KG1 (cell line): ENCODE measurements at places on chromosomes 13 and 19.

DNA sequence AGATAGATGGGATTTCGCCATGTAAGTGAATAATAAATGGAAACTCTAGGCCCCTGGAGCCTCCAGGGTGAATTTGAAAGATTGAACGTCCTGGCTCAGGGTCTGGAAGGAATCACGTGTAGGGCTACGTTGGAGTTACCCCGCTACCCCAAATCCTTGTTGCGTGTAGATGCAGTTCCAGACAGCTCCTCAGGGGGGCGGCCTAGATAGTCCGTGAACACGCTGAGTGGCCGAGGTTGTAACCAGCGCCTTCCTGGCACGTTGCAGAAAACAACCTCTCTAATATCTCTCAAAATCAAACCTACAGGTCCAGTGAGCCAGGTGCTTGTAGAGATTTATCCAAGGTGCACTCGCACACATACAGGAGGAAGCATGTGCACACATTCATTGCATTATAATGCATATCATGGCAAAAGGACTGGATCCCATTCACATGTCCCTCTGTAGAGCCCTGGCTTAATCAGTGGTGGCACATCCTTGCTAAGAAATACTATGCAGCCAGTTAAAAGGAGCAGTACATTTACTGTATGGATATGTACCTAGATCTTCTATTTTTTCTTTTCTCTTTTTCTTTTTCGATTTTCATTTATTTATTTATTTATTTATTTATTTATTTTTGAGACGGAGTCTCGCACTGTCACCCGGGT is 2.5 kb upstream of the KEAP1 start:
- peak; percentile 51 for DNase-seq

- no peak for DNase-seq
Measured at GRCh38 chr13:73096173-73096572, 37.4 kb downstream of the KLF5 start.

DNA sequence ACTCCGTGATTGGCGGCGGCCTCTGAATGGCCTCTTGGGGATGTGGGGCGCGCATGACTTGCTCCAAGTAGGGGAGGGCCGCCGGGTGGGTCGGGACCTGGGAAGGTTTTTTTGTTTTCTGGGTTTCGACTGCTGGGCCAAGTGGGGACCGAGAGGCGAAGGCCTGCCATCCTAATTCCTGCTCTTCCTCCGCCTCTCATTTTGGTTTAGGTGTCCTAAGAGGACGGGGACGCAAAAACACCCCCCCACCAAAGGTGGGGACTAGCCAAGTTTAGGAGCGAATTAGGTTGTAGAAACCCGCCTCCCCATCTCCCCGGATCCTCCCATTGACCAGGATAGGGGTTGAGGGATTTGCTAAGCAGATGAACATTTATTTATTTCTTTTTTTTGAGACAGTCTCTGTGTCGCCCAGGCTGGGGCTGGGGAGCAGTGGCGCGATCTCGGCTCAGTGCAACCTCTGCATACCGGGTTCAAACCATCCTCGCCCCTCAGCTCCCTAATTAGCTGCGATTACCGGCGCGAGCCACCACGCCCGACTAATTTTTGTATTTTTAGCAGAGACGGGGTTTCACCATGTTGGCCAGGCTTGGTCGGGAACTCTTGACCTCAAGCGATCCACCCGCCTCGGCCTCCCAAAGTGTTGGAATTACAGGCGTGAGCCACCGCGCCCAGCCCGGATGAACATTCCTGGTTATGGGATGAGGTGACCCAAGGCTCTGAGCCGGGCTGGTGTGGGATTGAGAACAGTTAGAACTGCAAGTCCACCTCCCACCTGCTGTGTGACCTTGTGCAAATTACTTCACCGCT is 838 bp downstream of the PPP2R1A start:
- no peak for DNase-seq

- DNase-seq: no peak
Measured at GRCh38 chr13:94128430-94128829, 351.1 kb downstream of the DCT start.

DNA sequence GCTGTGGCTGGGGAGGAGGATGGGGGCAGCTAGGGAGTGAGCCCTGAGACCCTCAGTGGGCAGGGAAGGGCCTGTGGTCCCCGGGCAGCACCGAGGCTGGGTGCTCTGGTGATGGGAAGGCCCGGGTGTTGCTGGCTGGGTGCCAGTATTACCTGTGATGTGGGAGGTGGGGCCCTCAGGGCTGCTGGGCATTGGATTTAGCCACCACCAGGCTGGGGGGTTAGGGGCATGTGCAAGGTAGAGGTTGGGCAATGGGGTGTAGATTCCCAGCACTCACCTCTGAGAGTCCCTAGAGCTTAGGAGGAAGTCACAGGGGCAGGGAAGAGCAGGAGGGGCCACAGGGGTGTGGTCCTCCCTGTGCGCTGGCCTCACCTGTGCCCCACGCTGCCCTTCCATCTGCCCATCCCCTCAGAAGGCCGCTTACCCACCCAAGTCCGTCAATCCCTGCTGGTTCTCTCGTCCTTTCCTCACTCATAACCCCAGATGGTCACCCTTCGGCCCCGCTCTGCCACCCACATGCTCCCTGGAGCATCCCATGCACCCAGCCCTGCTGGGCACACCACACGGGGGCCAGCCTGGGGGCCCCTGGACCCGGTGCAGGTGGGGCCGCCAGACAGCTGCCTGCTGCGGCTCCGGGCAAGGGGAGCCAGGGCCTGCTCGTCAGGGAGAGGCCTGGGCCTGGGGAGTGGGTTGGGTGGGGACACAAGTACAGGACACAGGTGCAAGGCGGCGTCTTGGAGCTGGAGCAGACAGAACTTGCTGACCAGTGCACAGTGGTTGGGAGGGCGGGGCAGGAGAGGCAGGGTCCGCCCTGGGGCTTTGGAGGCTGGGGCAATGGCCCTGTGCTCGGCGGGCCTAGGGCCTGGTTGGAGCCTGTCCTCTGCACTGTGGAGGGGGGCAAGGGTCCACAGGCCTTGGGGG is 12.5 kb downstream of the EPN1 start:
- no peak for DNase-seq

- DNase-seq: no peak
Measured at GRCh38 chr13:31011901-31012654, 79.6 kb downstream of the TEX26 start.

- DNase-seq: no peak
Measured at GRCh38 chr19:55494172-55494761, 6.0 kb downstream of the SSC5D start.

DNA sequence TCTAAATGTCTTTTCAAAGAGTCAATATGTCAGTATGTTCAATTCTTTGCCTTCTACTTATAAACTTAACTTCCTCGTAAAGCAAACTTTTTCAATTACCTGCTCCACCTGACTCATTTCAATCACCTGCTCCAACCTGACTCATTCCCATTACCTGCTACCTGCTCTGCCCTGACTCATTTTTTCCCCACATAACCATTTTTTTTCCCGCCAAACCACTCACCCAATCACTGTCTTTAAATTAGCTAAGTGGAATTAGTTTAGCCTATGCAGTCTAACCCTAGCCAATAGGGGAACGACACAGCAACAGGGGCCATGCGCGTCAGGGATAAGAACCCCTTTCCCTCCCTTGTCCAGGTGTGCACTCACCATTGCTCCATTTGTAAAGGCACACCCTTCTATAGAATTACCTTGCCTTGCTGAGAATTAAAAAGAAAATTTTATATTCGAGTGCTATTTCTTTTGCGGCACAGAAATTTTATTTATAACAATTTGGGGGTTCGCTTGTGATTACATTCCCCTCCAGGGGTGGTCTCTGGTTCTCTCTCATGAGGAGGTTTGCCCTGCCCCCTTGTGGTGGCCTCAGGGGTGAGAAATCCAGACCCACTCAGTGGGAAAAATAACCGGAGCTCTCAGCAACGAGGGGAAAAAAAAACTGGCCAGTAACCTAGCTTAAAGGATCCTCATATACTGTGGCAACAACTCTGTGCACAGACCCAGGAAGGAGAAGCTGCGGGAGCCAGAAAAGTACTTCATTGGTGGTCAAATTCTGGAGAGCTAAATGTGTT is 193.1 kb downstream of the ZNF486 start:
- DNase-seq: no peak

- no peak for DNase-seq
Measured at GRCh38 chr13:24868874-24869273, 104.9 kb downstream of the RNF17 start.

DNA sequence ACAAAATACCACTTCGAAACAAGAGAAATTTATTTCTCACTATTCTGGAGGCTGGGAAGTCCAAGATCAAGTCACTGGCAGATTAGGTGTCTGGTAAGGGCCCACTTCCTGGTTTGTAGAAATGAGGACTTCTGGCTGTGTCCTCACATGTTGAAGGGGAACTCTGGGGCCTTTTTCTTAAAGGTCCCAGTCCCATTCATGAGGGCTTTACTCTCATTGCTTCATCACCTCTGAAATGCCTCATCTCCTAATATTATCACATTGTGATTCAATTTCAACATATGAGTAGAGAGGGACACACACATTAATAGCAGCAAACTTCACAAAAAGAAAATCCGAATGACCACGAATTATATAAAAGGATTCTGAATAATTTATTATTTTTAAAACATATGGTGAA is 21.6 kb upstream of the SIGLEC14 start:
- DNase-seq: no peak

DNA sequence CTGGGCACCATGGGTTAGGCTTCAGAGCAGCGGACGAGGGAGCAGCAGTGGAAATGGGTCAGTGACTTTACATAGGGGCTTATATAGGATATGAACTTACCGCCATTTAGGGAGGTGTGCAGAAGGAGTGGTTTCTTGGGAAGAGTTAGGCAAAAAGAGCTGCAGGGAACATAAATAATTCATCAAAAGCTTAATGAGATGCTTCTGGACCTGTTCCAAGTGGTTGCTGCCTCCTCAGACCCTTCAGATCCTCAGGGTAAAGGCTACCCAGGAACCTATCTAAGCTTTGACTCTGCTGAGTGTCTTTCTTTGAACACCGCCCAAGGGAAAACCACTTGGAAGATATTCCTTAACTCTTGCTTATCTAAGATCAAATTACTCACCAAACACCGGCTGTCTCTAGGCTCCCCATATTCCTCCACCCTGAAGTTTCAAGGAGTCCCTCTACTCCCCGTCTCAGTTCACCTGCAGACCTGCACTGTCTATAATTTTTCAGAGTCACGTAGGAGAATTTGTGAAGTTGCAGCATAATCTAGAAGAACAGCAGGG is at the start of gene IGFL4:
IGFL4 (minus strand) TSS at position 51 of the 549 bp plus-strand sequence; CDS start at position 11, 40 bp downstream.
- no peak for DNase-seq

GRCh38 chr13:46620029-46620428 is 67.1 kb downstream of the LRCH1 start:
- DNase-seq: no peak

- DNase-seq: no peak
Measured at GRCh38 chr13:81393721-81394120, 1052.8 kb upstream of the SPRY2 start.

DNA sequence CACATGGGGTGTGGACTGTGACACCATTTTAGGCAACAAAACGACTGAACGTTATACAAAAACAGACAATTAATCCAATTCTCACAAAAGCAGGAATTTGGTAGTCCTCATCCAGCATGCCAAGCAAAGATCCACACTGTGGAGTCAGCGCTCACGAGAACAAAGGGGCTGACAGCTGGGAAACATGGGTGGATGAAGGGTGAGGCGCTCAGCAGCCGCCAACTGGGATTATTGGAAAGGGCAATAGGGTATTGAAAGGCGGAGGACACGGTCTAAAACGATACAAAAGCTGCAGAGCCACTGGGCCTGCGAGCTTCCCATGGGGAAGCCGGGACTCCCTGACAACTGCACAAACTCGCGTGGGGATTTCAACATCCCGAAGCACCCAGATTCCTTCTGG is 4.7 kb upstream of the ZNF813 start:
- DNase-seq: no peak

GRCh38 chr13:22161871-22162270 is 491.0 kb downstream of the FGF9 start:
- DNase-seq: no peak

GRCh38 chr13:25690582-25690981 is 318.8 kb downstream of the ATP8A2 start:
- no peak for DNase-seq

DNA sequence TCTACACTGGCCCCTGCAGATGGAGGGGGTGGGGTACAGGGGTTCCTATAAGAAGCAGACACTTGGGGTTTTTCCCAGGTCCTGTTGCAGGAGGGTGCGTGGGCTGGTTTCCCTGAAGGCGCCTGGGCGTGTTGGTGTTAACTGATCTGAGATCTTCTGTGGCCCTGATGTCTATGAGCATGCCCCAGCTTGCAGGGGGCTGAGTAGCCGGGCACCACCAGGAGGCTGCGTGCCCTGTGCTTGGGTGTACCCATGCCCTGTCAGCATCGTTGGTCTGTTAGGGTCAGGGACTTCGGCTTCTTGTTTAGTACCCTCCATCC is 45.3 kb downstream of the CAPN12 start:
- no peak for DNase-seq

DNA sequence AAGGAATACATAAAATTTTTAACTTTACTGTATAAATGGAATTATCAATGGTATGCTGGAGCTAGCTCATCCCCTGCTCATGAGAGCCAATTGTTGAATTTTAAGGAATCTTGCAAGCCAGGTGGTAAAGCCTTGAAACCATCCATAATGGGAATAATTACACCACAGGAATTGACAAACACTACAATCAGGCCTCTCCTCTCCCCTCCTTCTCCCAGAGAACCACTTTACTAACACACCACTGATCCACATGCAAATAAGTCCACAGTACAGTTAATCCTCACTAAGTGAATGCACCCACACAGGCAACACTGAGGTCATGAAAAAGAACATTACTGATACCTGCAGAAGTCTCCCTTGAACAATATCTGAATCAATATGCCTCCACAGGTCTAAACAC is 140.5 kb downstream of the KLF12 start:
- no peak for DNase-seq

- DNase-seq: no peak
Measured at GRCh38 chr13:80436571-80437169, 95.7 kb upstream of the SPRY2 start.

DNA sequence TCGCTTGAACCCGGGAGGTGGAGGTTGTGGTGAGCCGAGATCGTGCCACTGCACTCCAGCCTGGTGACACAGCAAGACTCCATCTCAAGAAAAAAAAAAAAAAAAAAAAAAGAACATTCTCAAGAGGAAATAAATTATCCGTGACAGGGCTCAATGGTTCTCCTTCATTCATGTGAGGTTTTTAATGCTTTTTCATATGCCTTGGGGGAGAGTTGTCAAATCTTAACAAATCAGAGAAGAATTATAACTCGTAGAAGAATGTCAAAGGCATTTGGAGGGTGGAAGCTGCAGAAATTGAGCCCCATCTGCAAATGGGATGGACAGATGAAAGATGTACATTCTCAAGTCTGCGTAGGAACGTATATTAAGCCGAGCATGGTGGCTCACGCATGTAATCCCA is 34.9 kb upstream of the HOMER3 start:
- no peak for DNase-seq
